ENCODE measurements at places on chromosomes 3 and 15. TPM values are rescaled to one million over a fixed set of nuclear protein-coding genes. Genes with fewer than 3 reads are reported as not detected.

DNA sequence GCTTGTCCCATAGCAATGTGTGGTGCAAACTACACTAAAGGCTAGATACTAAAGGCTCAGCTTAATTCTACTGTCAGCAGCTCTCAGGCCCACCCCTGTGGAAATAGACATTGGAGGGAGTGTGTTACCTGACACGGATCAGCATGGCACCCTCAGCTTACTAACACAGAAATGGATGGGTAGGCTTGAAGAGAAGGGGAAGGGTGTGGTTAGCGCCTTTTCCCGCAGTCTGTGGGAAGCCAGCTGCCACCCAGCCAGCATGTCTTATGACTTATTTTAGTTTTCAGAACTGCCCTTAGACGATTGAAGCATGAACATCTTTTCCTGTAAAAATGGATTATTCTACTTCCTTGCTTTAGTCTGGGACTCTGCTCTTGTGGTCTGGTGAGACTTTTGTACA is 25.8 kb upstream of the ADPGK start:
- H3K4me1 ChIP-seq: no peaks in the 10 kb centered on the region
- H3K27me3 ChIP-seq: no peaks in the 10 kb centered on the region
- DNase-seq: no peak
- H3K27ac ChIP-seq: no peak overlapping the region

GRCh38 chr15:70582143-70582945 is 181.0 kb downstream of the UACA start:
- no peak overlapping the region for H3K27ac ChIP-seq
- DNase-seq: no peak
- peaks cover 2% of the 10 kb centered on the region for H3K4me1 ChIP-seq
- no peak overlapping the region for H3K4me3 ChIP-seq
- H3K36me3 ChIP-seq: no peaks in the 10 kb centered on the region
- H3K27me3 ChIP-seq: peaks cover 34% of the 10 kb centered on the region

C3orf85 gene
- polyA plus RNA-seq: 0.32 TPM

KLHL40 gene
- 0.16 TPM for polyA plus RNA-seq

Measured in thymus (tissue), 14 donors.